ENCODE measurements at places on chromosomes 13 and 19.

DNA sequence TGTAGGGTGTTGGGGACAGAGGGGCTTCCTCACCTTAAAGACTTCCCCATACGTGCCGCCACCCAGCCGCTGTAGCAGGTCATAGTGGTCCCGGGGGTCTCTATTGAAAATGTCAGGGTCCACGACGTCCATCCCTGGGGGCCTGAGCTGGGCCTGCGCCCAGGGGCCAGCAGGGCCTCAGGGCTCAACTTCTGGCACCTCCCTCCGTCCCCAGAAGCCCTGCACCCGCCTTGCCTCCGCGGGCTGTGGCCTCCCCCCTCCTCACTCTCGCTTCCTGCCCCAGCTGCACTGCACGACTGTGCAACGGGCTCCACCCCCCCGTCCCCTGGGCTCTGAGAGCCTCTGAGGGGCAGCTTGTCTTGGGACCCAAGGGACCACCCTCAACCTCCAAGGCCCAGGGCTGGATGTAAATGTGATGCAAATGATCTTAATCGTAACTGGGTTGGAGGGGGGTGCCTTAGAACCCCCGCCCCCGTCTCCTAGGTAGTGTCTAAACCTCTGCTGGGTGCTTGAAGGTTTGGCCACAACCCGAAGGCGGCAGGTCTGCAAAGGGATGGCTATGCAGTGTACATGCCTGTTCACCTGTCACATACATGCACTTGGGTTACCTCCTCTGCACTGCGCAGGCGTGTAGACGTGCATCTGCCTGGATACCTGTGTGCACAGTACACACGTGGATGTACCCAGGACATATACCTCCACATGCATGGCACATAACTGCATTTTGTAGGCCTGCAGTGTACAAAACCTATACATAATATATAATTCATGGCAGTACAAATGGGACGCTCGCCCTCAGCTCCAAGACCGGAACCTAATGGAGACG lies at the start of gene MAP4K1:
TSS of gene MAP4K1 (minus strand) at position 190 of the 826 bp plus-strand sequence. CDS start at position 132, 58 bp downstream.
- no peak for DNase-seq

DNA sequence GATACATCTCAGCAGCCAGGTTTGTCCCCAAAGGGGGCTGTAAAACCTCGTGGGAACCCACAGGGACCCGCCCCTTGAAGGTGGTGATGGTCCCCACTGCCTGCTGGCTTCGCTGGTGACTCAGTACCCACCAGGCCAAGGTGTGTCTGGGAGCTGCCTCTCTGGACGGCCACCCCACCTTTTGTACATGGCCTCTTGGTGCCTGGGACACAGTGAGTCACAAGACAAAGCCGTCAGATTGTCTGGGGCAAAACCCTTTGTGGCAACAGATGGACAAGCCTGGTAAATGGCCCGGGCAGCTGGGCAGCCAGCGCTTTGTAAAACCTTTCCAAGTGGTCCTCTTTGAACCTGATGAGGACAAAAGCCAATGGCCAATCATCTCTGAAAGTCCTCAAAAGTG lies 27.9 kb upstream of the KLF2 start:
- DNase-seq, result no peak

- DNase-seq, result no peak
Measured at GRCh38 chr13:61838568-61838967, 422.9 kb upstream of the PCDH20 start.

- DNase-seq, result no peak
Measured at GRCh38 chr19:2329149-2329478, 630 bp downstream of the SPPL2B start.

DNA sequence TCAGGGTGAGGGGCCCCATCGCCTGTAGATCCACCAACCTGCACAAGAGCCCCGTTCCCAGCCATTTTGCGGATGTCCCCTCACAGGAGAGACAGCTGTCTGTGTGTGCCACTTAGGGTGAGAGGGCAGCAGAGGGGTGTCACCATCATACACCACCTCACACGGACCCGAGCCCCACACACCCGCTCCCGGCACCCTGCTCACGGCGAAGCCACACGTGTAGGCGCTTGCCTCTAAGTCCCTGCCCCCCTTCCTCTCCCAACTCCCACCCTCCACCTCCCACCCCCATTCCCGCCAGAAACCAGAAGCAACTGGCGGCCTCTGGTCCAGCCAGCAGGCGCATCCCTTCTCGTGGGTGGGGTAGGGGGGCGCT lies 4.0 kb upstream of the DPF1 start:
- DNase-seq, result no peak

GRCh38 chr13:100473087-100473486 lies 115.5 kb downstream of the GGACT start:
- DNase-seq, result no peak

DNA sequence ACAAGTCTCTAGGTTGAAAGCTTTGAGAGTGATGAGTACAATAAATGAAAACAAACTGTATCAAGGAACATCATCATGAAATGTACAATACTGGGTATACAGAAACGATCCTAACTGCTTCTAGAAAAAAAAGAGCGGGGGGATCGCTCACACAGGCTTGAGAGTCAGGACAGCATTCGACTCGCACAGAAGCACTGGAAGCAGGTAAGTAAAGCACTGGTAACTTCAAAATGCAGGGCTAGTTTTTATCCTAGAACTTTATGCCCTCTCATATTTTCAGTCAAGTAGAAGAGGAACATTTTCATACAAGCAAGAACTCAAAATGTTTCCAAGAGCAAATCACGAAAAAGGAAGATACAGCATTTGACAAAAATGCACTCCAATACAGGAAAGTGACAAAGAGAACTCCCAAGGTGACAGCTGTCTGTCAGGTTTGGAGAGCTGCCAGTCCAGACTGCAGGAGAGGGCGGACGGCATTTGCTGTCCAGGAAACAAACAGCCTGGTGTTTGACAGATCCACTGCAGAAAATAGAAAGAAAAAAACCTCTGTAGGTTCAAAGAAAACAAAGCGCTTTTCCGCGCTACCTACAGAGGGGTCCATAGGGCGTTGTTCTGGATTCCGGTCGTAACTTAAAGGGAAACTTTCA lies 58.2 kb upstream of the XPO4 start:
- DNase-seq, result no peak

DNA sequence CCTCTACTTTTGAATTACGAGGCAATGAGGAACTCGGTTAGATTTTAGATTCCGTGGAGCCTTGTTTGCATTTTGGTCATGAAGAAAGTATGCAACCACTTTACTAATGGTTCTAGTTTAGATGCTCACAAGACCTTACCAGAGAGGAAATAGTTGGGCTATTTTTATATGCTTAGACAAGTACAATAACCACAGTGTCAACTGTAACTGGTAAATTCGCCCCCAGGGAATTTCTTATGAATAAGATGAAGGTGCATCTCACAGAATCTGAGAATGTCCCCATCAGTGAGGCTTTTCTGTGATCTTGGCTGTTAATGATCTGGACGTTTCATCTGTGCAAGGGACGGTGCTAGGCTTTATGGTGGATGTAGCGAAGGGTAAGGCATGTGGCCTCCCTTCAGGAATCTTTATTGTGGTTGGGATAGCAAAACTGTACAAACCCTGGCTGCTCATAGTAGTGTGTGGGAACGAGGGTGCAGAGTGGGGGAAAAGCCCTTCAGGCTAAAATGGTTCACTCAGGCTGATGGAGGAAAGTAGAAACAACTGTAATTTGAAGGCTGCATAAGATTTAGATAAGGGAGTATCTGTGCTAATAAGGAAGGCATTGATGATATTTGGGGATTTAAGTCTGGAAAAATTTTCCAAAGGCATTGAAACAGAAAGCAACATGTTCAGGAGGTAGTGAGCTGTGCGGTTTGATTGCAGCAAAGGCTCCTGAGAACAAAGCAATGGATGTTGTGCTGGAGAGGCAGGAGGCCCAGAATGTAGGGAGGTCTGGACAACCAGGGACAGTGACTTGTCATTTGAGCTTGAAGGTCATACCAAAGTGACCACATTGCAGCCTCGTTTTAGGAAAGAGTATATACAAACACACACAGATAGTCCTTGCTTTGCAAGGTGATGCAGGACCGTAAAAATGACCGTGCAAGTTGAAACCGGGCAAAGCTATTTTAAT lies 28.4 kb downstream of the UBAC2 start:
- peak; percentile 90 for DNase-seq

- DNase-seq, result no peak
Measured at GRCh38 chr19:35355791-35356460, 2.3 kb upstream of the FFAR3 start.

Measured in fibroblast of skin of scalp (primary cell).